ENCODE measurements at places on chromosomes 4 and X.
A peak's percentile ranks its signal among the peaks of the same experiment; 100 is the strongest.

GRCh38 chrX:118644378-118644777 is 83.0 kb upstream of the IL13RA1 start:
- DNase-seq = peak; percentile 3

DNA sequence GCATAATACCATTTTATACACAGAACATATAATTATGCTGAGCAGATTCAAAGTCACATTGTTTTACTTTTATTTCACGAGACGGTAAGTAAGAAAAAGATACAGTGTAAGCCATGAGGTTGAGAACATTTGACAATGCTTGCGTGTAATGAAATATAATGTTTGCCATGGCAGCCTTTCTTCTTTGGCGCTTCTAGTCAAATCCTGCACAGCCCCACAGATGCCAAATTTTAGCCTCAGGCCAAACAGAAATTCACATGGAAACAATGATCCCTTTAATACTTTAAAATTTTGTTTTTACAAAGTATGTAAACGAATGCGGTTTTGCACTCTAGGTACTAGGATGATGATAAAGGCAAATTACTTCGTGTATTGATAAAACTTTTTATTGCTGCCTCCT is 502.7 kb upstream of the SMIM31 start:
- DNase-seq = no peak

- DNase-seq = no peak
These were observed 5.3 kb downstream of the EMD start for GRCh38 chrX:154384284-154384892.

GRCh38 chrX:39201305-39201990 is 400.2 kb downstream of the MID1IP1 start:
- peak; percentile 19 for DNase-seq

DNA sequence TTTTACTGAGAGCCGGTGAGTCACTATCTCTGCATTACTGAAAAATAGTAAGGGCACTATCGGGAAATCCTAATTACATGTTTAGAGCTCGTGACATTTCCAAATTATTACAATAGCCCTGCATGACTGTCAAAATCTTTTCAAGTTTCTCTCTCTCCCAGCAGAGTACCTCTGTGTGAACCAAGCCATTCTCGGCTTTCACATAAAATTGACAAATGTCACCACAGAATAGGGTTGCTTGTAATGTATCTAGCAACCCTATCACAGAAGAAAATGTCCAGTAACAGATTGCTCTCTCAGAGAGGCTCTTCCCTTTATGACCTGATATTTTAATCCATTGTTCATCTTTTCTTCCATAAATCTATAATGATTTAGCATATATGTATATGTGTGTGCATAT is 144.8 kb upstream of the GNPDA2 start:
- no peak for DNase-seq

DNA sequence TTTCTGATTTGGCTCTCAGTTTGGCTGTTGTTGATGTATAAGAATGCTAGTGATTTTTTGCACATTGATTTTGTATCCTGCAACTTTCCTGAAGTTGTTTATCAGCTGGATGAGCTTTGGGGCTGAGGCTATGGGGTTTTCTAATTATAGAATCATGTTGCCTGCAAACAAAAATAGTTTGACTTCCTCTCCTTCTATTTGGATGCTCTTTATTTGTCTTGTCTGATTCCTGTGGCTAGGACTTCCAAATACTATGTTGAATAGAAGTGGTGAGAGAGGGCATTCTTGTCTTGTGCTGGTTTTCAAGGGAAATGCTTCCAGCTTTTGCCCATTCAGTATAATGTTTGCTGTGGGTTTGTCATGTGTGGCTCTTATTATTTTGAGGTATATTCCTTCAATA is 734.7 kb upstream of the FAM241A start:
- no peak for DNase-seq

Data from hematopoietic multipotent progenitor cell treated with erythropoietin and hydrocortisone succinate and interleukin-3 and kit ligand, for 8 days (in vitro differentiated cells).